ENCODE measurements at places on chromosomes 1 and 21. TPM values are rescaled to one million over a fixed set of nuclear protein-coding genes. Genes with fewer than 3 reads are reported as not detected.

PGBD5 gene
- total RNA-seq: 10.5 TPM

LCE3E gene
- total RNA-seq: not detected

BATF3 gene
- 1.8 TPM for total RNA-seq

DNA sequence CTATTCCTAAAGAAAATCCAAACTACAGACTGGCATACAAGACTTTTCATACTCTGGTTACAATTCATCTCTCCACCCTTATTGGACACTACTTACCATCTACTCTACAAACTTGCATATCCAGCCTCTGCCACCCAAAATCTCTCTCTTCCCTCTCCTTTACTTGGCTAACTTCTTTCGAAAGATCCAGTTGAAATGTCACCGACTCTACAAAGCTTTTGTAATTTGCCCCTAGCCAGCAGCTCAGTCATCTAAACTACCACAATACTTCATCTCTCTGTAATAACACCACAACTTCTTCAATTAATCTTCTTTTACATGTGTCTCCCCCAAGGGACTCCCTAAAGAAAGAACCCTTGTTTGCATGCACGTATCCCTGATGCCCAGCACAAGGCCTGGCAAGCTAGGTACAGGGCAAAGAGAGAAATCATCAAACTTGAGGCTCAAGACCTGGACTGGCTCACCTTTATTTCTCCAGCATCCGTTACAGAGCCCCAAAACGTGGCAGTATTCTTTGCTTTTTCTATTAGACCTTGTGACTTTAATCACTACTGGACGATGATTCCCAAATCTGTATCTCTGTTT lies 2.7 kb downstream of the ZBTB21 start:
- ATAC-seq: no peak

DNA sequence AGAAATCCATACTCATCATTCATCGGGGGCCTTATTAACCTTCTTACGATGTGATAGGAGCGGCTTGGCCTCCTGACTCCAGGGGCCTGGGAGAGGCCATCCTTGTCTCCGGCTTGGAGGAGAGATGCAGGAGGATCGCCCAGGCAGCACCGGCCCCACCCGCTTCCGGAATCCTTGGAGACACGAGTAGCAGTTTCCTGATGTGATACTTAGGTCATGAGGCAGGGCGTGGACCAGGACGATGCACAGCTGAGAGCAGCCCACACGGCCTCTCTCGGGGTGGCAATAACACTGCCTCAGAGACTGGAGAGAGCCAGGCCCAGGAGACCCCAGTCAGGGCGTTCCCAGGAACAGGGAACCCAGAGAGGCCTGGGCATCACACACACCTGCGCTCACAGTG lies 163.6 kb upstream of the ARHGEF16 start:
- ATAC-seq: no peak

- ATAC-seq: no peak
Measured at GRCh38 chr21:32389337-32390015, 3.3 kb downstream of the URB1 start.

GRCh38 chr21:27268290-27268689 lies 301.4 kb upstream of the ADAMTS5 start:
- no peak for ATAC-seq

- peak; percentile 98 for ATAC-seq
Measured at GRCh38 chr1:30111431-30111830, 612.0 kb downstream of the MATN1 start.

DNA sequence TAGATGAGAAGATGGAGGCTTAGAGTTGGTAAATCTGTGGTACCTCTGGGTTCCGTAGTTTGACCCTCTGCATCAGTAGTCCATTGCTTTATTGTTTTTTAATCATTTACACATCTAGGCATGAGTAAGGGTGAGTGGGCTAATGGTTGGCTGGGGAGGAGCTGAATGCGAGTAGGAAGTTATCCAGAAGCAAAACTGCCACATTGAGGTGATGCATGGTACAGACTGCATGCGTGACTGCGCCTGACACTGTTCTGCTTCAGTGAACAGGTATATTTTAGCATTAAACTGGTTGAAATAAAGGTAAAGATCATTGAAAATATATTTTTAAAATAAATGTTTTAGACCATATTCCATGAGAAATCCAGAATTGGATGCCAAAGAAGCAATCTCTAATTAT lies 4.4 kb downstream of the DNAJC16 start:
- no peak for ATAC-seq

RNF186 gene
- total RNA-seq: not detected

- ATAC-seq: no peak
Measured at GRCh38 chr1:213979751-213980586, 7.8 kb upstream of the PROX1 start.

GRCh38 chr1:166164995-166165660 lies 1.7 kb downstream of the FAM78B start:
- peak; percentile 60 for ATAC-seq

TCHHL1 gene
- 0.29 TPM for total RNA-seq

GRCh38 chr1:181097242-181097641 lies 8.7 kb downstream of the IER5 start:
- ATAC-seq: peak; percentile 7

DNA sequence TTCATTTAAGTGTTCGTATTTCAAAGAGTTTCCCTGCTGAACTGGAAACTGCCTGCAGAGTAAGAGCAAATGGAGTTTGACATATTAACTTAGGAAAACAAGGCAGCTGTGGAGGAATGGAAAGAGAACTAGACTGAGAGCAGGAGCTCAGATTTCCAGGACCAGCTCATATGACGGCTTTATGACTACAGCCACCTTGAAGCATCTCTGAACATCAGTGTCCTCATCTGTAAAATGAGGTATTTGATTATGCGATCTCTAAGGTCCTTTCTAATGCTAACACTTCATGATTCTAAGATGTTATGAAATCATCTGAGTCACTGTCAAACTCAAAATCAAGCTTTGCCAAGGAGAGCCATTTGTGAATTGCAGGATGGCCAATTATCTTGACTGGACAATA lies 112.3 kb downstream of the PRRX1 start:
- ATAC-seq: no peak

- no peak for ATAC-seq
Measured at GRCh38 chr1:113783254-113784103, 24.2 kb upstream of the PHTF1 start.

- no peak for ATAC-seq
Measured at GRCh38 chr1:149884433-149885338, 14.7 kb upstream of the BOLA1 start.

- no peak for ATAC-seq
Measured at GRCh38 chr1:242886137-242886536, 361.6 kb upstream of the PLD5 start.

DNA sequence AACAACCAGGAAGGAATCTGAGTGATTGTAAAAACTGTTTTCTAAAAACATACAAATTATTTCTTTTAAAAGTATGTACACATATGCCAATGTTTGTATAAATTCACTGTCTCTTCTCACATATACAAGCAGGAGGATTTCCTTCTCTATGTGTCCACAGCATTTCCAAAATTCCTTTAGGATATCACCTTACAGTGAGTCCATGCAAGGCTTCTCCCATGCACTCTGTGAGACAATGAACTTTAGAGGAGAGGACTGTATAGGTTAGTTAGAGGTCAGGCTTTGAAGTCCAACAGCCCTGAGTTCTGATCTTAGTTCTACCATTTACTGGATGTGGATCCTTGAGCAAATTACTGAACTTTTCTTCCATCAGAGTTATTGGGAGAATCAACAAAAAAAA lies 34.1 kb upstream of the USH2A start:
- ATAC-seq: no peak

GRCh38 chr1:185860311-185860710 lies 126.1 kb downstream of the HMCN1 start:
- no peak for ATAC-seq
